ENCODE measurements at places on chromosomes 6 and 20.

DNA sequence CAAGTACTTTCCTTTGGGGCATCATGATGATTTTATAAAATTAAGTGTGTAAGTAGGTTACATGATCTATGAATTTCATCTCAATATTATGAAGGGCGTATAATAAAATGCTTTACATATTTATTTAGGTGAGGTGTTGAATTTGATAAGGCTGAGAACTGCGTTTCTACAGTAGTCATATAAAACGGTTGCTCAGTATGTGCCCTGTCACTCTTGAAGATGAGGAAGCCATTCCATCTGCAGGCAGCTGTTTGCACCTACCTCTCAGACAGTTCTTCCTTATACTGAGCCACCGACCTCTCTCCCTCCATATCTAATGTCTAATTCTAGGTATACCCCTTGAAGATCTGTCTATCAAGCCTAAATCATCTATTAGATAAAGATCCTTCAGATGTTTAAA lies 16.1 kb downstream of the NCOA7 start:
- DNase-seq = no peak

- peak; percentile 68 for DNase-seq
Observed at GRCh38 chr6:42030585-42031506, 19.5 kb upstream of the TAF8 start.

DNA sequence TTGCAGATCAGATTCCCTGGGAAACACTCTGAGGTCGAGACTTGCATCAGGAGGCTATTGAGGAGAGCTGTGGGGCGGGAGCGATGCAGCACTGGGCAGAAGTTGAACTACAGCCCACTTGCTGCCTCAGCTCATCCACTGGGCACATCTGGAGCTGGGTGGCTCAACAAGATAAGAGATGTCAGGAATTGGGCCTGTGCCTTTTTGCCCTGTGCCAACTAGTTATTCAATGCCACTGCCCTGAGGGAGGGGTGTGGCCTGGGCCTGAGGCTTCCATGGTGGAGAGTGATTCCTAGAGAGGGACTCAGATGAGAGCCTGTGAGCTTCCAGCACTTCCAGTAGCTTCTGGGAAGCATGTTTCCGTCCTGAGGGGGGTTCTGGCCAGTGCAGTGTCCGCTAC lies 32.7 kb downstream of the BRPF3 start:
- DNase-seq = no peak

DNA sequence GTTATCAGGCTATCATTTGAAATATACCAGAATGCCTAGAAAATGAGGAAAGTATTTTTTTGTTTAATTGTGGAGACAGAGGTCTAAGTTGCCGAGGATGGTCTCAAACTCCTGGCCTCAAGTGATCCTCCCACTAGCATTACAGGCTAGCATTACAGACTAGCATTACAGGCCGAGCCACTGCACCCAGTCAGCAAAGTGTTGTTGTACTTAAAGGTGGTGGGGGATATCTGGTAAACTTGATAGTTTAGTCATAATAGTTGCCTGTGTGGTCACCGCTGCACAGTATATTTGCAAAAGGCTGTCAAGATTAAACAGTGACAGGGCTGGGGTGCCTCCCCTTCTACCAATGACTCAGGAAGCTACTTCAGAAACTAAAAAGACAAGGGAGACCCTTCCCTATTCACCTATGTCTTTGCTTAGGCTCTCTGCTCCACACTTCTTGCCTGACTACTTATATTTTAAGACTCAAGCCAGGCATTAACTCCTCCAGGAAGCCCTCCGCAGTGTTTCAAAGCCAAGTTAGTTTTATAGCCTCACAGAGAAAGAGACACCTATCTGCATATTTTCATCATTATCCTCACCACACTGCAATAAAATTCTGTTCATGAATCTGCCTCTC lies 3.1 kb upstream of the AKIRIN2 start:
- DNase-seq = peak; percentile 39

GRCh38 chr6:34249469-34250261 lies 859 bp upstream of the SMIM29 start:
- DNase-seq = no peak

DNA sequence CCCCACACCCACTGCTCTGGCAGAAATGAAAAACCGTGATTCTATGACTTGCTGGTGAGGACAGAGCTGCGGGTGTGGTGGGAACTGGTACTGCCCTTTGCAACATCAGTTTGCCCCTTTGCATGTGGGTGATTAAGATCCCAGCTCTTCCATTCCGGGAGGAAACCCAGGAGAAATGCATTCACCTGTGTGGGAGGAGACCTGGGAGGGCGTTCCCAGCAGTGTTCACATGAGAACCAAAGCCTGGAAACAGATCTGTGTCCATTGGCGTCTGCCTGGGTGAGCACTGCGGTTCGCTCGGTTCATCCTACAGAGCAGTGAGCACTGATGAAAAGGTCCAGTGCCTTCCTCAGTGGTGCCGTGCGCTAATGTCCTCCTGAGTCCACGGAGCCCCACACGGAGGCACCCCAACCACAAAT lies 89.7 kb downstream of the SMOC2 start:
- DNase-seq = no peak
